ENCODE measurements at places on chromosomes 5 and 9.

GRCh38 chr9:136093346-136093986 is 1.6 kb downstream of the NACC2 start:
- DNase-seq, result no peak

DNA sequence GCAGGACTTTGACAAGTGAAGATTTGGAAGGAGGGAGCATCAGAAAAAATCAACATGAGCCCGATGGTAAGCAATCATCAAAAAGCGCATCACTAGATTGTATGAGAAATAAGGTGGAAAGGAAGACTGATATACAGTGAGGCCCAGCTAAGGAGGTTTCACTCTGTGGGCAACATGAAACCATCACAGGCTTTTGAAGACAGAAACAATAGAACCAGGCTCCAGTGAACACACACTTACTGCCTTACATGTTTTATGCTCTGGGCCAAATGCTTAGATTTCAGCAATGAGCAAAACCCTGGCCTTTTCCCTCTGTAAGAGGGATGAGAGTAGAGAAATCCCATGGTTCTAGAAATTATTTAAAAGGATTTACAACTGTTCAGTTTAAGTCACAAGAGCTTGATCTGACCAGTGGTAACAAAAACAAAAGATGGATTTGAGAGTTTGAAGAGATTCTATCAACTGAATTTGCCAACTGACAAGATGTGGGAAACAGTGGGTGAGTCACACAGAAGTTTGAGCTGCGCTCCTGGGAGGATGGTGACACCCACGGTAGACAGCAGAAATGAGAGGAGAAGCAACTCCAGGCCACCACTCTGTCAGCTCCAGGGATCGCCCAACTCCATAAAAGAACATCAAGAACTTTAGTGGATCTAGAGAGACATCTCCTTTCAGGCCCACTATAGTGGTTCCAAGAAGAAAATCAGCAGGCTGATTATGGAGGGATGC is 261.8 kb downstream of the MCTP1 start:
- DNase-seq, result no peak

DNA sequence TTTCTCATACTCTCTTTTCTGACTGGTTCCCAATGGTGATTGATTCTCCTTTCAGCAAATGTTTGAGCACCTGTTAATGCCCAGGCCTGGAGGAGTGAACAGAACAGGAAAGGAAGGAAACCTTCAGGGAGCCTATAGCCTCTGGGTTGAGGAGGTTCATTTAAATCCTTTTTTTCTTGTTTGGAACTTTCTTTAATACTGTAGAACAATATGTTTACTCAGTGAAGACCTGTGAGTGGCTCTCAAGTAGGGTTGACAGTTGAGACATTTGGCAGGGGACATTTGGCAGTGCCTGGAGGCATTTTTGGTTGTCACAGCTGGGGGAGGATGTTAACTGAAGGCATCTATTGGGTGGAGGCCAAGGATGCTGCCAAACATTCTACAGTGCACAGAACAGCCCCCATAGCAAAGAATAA is 6.1 kb upstream of the FAM120AOS start:
- DNase-seq, result no peak

DNA sequence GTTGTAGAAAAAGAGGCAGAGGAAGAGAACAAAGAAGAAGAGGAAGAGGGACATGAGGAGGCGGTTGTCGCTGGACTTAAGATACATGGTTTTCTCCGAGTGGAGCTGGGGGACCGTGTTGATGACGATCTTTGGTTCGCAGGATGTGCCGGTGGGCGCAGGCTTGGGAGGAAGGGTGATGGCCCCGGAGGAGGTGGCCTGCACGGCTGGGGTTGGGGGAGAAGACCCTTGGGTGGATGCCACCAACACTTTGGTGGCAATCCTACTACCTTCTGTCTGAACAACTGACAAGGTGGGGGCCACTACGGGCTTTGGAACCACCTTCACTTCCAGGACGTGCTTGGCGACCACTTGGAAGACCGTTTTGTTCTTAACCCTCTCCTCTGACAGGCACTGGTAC is 60.7 kb downstream of the SECISBP2 start:
- DNase-seq, result no peak

DNA sequence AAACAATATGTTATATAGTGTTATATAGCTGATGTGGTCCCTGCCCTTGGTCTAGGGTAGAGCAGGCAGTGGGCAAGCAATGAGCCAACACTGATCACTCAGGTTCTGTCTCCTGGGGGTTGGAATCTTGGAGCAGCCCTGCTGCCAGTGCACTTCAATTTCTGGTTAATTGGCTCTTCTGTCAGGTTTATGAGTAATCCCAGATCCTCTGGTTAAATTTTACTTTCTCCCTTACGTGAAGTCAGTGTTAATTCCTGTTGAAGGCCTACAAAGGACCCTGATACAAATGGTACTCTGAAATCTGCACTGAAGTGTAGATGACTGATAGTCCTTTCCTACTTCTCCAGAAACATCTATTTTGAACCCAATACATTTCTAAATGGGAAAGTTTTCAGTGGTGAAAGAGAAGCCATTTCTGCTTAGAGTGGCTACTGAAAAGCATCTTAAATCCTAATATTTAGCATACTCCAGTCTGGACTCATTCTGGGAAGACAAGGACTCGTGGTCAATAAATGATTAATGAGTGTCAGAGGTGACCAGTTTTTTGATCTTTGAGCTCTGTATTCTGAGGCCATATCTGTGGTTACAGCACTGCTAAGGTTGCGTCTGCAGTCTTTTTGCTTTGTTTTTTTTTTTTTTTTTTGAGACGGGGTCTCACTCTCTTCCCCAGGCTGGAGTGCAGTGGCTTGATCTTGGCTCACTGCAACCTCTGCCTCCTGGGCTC is 442.4 kb downstream of the KIF4B start:
- DNase-seq, result no peak

DNA sequence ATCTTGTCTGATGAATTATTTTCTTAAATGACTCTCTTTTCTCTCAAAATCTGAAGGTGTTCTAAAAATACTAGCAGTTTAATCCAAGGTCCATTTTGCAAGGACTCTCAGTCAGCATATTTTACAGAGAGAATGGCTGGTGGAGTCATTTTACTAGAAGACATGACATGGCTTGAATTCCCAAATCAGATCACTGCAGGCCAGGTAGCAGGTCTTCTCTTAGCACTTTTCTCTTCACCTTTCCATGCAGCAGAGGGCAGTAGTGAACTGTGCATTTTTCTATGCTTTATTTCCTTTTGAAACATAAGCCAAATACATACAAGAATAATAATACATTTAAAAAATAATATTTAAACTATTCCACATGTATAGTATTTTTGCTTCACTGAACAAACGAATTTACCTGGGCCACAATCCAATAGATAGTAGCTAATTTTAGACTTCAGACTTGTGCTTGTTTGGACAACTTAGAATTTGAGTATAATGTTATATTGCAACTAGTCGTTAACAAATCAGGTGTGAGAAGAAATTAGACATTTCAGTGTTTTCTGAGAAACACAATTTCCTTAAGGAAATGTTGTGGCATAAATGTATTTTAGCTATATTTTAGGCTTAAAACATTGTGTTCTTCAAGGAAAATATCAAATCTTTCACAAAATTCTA is 289.4 kb upstream of the DAB2 start:
- DNase-seq, result peak; percentile 36

- no peak for DNase-seq
Observed at GRCh38 chr9:24464319-24464951, 81.3 kb downstream of the IZUMO3 start.
